Neural progenitor cell (in vitro differentiated cells): ENCODE measurements at places on chromosomes 3 and 15. TPM values are rescaled to one million over a fixed set of nuclear protein-coding genes. Genes with fewer than 3 reads are reported as not detected.

- no peaks in the 10 kb centered on the region for H3K27me3 ChIP-seq
- no peak overlapping the region for H3K27ac ChIP-seq
- H3K4me3 ChIP-seq: no peak overlapping the region
- DNase-seq: no peak
- H3K36me3 ChIP-seq: no peaks in the 10 kb centered on the region
These were observed 83.0 kb upstream of the KCNAB1 start for GRCh38 chr3:156037356-156037755.

Gene COL6A5
- total RNA-seq: not detected in 2 replicates

GRCh38 chr15:69398491-69398891 lies 15.7 kb upstream of the KIF23 start:
- no peak overlapping the region for H3K4me3 ChIP-seq
- no peaks in the 10 kb centered on the region for H3K36me3 ChIP-seq
- peaks cover 12% of the 10 kb centered on the region for H3K4me1 ChIP-seq
- DNase-seq: peak; percentile 48
- H3K27ac ChIP-seq: no peak overlapping the region

GRCh38 chr15:99090938-99091337 lies 13.9 kb upstream of the SYNM start:
- no peak overlapping the region for H3K4me3 ChIP-seq
- peaks cover 1% of the 10 kb centered on the region for H3K27me3 ChIP-seq
- DNase-seq: no peak
- no peak overlapping the region for H3K27ac ChIP-seq
- H3K4me1 ChIP-seq: peaks cover 6% of the 10 kb centered on the region
- no peaks in the 10 kb centered on the region for H3K36me3 ChIP-seq

Gene PLCB2
- total RNA-seq: 0.56 and 2.1 TPM in 2 replicates

DNA sequence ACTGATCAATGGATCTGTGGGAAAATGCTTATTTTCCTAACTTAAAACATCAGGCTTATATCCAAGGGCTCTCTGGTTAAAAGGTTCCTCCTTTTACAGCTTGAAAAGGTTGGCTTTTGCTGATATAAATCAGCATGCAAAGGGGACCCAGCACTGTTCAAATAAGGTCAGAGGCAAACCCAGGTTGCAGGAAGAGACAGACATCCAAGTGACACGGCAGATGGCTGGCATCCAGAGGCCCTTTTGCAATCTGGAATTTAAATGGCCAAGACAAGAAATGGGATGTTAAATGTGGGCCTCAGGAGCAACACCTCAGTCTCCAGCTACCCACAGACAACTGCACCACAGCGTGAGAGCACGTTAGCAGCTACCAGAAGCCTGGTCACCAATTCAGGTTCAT lies 6.3 kb downstream of the SH3BP5 start:
- H3K4me1 ChIP-seq: peaks cover 40% of the 10 kb centered on the region
- H3K27ac ChIP-seq: no peak overlapping the region
- peaks cover 3% of the 10 kb centered on the region for H3K27me3 ChIP-seq
- no peak overlapping the region for H3K4me3 ChIP-seq
- DNase-seq: no peak
- no peaks in the 10 kb centered on the region for H3K36me3 ChIP-seq

DNA sequence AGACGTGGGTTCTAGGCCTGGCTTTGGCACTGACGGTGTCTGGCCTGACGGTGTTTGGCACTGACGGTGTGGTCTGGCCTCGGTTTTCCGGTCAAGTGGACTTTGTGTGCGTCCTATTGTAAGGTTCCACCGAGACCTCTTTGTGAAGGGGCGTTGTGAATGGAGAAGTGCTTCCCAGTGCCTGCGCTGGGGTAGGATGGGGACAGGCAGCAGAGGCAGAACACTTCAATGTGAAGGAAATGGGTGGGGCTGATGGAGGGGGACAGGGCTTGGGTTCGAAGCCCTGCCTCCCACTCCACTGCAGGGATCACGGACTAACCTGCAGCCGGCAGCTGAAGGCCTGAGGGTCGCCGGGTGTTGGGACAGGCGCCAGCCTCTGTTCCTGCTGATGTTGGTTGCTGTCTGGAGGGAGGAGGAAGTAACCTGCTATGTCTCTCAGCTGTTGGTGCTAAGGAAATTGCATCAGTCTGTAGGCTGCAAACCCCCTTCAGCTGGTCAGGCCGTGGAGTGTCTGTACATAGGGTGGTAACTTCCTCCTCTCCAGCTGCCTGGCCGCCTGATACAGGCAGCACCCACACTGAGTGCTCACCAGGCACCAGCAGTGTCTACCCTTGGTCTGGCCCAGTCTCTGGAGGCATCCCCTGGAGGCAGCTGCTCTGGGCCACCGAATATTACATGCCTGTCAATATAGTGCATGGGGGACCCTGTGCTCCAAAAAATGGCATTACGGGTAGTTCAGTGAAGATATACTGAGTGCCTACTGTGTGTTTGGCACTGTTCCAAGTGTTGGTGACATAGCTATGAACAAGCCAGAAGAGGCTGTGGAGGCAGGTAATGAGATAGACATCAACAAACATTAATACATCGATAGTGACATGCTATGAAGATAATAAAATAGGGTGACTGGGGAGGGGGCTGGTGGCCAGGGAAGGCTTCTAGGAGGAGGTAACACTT lies 1.1 kb downstream of the TM6SF1 start:
- H3K4me3 ChIP-seq: no peak overlapping the region
- no peak for DNase-seq
- H3K4me1 ChIP-seq: no peaks in the 10 kb centered on the region

Gene TRPM1
- not detected in 2 replicates for total RNA-seq

GRCh38 chr3:67460841-67461510 lies 193.4 kb downstream of the SUCLG2 start:
- DNase-seq: no peak
- H3K36me3 ChIP-seq: no peaks in the 10 kb centered on the region
- H3K27ac ChIP-seq: no peak overlapping the region
- H3K4me1 ChIP-seq: peaks cover 6% of the 10 kb centered on the region

GRCh38 chr15:47470983-47471382 lies 246.3 kb upstream of the SEMA6D start:
- H3K36me3 ChIP-seq: no peaks in the 10 kb centered on the region
- no peak overlapping the region for H3K27ac ChIP-seq
- no peak overlapping the region for H3K4me3 ChIP-seq
- DNase-seq: no peak
- no peaks in the 10 kb centered on the region for H3K4me1 ChIP-seq

Gene DUOXA1
- total RNA-seq: not detected in 2 replicates

GRCh38 chr15:91348752-91349500 lies 248.9 kb downstream of the SV2B start:
- no peak overlapping the region for H3K4me3 ChIP-seq
- no peak overlapping the region for H3K27ac ChIP-seq
- no peaks in the 10 kb centered on the region for H3K4me1 ChIP-seq
- H3K27me3 ChIP-seq: no peaks in the 10 kb centered on the region
- DNase-seq: no peak
- H3K36me3 ChIP-seq: no peaks in the 10 kb centered on the region

- no peaks in the 10 kb centered on the region for H3K27me3 ChIP-seq
- peaks cover 28% of the 10 kb centered on the region for H3K4me1 ChIP-seq
- no peak for DNase-seq
- no peak overlapping the region for H3K27ac ChIP-seq
These were observed 3.6 kb downstream of the SMC4 start for GRCh38 chr3:160403028-160403545.

DNA sequence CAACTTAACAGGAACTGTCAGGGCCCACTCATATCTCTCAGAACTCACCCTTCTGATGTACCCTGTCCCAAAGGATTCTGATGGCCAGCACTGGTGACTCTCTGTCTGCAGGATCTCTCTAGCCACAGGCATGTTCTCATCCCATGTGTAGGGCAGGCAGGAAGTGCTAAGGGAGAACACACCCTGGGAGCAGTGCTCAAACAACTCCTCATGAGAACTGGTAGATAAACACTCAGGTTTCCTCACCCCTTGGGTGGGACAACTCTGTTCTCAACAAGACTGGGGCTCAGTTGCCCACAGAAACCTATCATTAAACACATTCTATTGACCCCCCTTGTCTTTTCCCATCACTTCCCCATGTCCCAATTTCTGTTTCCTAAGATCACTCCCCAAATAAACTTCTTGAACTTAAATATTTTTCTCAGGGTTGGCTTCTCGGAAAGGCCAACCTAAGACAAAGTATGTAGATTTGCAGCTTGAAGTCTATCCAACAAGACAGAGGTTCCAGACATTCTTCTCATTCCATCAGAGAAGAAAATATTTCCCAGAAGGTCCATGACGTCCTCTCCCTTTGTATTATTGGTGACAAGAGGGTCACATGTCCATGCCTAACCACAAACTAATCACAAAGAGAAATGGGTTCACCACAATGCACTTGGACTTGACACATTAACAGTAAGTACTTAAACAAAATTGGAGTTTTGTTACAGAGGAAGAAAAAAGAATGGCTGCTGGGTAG lies 276.6 kb upstream of the GADL1 start:
- H3K36me3 ChIP-seq: no peaks in the 10 kb centered on the region
- no peak overlapping the region for H3K4me3 ChIP-seq
- H3K27me3 ChIP-seq: no peaks in the 10 kb centered on the region
- H3K4me1 ChIP-seq: peaks cover 19% of the 10 kb centered on the region
- DNase-seq: no peak

Gene TMEM212
- not detected in 2 replicates for total RNA-seq

- no peak overlapping the region for H3K27ac ChIP-seq
- H3K27me3 ChIP-seq: no peaks in the 10 kb centered on the region
- H3K4me1 ChIP-seq: no peaks in the 10 kb centered on the region
- DNase-seq: no peak
- no peak overlapping the region for H3K4me3 ChIP-seq
- peaks cover 21% of the 10 kb centered on the region for H3K36me3 ChIP-seq
These were observed 27.3 kb upstream of the NMB start for GRCh38 chr15:84685304-84685703.

- DNase-seq: no peak
- H3K4me3 ChIP-seq: no peak overlapping the region
- H3K4me1 ChIP-seq: no peaks in the 10 kb centered on the region
These were observed 21.8 kb upstream of the ANPEP start for GRCh38 chr15:89836267-89837133.

Gene SPATA12
- total RNA-seq: 0.12 and 0.17 TPM in 2 replicates

- no peak for DNase-seq
- no peak overlapping the region for H3K4me3 ChIP-seq
- no peaks in the 10 kb centered on the region for H3K27me3 ChIP-seq
- peaks cover 17% of the 10 kb centered on the region for H3K4me1 ChIP-seq
- H3K27ac ChIP-seq: peak overlapping the region; percentile 39
These were observed 26.2 kb upstream of the ANXA2 start for GRCh38 chr15:60424006-60424405.

DNA sequence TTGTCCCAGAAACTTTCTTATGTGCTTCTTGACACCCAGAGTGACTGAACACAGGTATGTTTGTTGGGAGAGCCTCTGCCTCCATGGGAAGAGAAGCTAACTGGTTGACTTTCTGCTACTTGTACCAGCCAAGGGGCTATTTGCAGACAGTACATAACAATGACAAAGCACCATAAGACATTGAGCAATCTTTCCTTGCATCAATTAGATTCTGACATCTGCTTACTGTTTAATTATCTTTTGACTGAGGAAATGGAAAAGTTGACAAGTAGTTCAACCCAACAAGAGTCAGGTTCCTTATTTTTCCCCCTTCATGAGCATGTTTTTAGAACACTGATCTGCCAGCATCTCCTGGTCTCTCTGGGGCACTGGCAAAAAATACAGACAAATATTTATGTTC lies 157.7 kb downstream of the RPLP1 start:
- no peak overlapping the region for H3K4me3 ChIP-seq
- peaks cover 4% of the 10 kb centered on the region for H3K4me1 ChIP-seq
- DNase-seq: no peak
- no peaks in the 10 kb centered on the region for H3K36me3 ChIP-seq
- no peak overlapping the region for H3K27ac ChIP-seq

Gene CLEC3B
- total RNA-seq: not detected in 2 replicates
